GM23338 (cell line): ENCODE measurements at places on chromosomes 16 and 17.

DNA sequence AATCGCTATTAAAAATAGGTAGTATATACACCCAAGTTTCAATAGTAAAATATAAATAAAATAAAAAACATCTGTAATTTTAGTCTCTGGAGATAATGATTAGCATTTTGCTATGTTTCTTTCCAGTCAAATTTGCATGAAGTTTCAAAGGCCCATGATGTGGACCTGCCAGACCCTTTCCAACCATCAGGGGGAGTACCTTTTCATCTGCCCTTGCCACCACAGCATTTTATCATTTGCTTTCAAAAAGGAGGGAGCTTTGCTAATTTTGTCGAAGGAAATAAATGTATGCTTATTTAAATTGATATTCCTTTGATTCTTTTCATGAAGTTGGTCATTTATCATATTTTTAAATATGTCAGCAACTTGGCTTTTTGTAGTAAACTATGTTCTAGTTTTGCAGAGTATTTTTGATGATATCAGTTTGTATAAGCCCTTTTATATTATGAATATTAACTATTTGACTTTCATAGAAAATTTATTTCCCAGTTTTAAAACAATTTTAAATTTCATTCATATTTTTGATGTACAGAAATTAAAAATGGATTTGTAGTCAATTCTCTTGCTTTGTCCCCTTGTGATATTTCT, 115.2 kb upstream of the NETO2 start:
- no peak overlapping the region for H3K4me3 ChIP-seq
- H3K27ac ChIP-seq = no peak overlapping the region
- H3K36me3 ChIP-seq = no peaks in the 10 kb centered on the region
- DNase-seq = peak; percentile 71
- no peaks in the 10 kb centered on the region for H3K4me1 ChIP-seq

- peak; percentile 67 for DNase-seq
- peaks cover 20% of the 10 kb centered on the region for H3K4me1 ChIP-seq
- no peak overlapping the region for H3K27ac ChIP-seq
- no peak overlapping the region for H3K4me3 ChIP-seq
These were observed 1.4 kb upstream of the UNK start for GRCh38 chr17:75783069-75783783.

GRCh38 chr17:10843811-10844210, 5.9 kb upstream of the PIRT start:
- peak overlapping the region; percentile 89 for H3K4me3 ChIP-seq
- no peaks in the 10 kb centered on the region for H3K27me3 ChIP-seq
- no peaks in the 10 kb centered on the region for H3K36me3 ChIP-seq
- H3K4me1 ChIP-seq = peaks cover 26% of the 10 kb centered on the region
- no peak overlapping the region for H3K27ac ChIP-seq
- DNase-seq = peak; percentile 22

GRCh38 chr16:14434860-14435259, 195.2 kb downstream of the PARN start:
- H3K4me3 ChIP-seq = no peak overlapping the region
- peak; percentile 55 for DNase-seq
- no peaks in the 10 kb centered on the region for H3K4me1 ChIP-seq
- H3K36me3 ChIP-seq = no peaks in the 10 kb centered on the region
- H3K27me3 ChIP-seq = no peaks in the 10 kb centered on the region
- no peak overlapping the region for H3K27ac ChIP-seq

DNA sequence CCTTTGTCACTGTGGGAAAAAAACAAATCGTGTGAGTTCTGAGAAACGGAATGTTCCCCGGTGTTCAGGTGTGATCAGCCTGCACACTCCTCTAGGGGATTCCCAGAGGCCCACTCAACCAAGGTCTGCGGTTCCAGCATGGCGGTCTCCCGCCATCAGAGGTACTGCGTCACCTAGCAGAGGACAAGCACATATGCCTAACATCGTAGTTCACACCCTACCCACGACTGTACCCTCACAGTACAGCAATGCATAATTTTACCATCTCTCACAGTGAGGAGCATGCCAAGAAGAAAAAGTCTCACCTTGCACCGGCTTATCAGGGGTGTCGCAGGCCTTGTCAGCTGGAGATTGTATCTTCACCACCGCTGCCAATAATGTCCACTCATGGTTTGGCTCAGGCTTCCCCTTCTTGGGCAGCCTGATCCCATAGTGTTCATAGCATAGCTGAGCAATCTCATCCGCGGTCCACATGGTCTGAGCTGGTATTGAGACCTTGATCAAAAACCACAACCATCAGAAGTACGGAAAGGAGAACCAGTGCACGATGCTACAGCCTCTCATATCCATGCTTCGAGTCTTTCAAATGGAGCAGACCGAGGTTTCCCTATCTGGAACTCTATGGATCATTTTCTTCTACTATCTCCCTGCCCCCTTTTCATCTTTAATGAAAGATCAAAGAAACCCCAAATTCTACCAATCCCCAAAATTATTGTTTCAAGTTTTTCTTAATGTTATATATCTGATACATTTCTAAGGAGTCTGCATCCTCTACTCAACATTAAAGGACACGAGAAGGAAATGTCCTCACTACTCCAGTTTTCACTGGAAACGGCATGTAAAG, 2.5 kb downstream of the ADAT1 start:
- H3K27me3 ChIP-seq = no peaks in the 10 kb centered on the region
- no peak overlapping the region for H3K27ac ChIP-seq
- peaks cover 10% of the 10 kb centered on the region for H3K36me3 ChIP-seq
- no peak for DNase-seq
- H3K4me1 ChIP-seq = peaks cover 7% of the 10 kb centered on the region; the same call in 1 of the 2 replicates

GRCh38 chr17:81608082-81608481, 28.8 kb downstream of the NPLOC4 start:
- no peak for DNase-seq
- H3K4me1 ChIP-seq = no peaks in the 10 kb centered on the region
- no peak overlapping the region for H3K4me3 ChIP-seq
- H3K27ac ChIP-seq = no peak overlapping the region
- peaks cover 69% of the 10 kb centered on the region for H3K36me3 ChIP-seq
- no peaks in the 10 kb centered on the region for H3K27me3 ChIP-seq

DNA sequence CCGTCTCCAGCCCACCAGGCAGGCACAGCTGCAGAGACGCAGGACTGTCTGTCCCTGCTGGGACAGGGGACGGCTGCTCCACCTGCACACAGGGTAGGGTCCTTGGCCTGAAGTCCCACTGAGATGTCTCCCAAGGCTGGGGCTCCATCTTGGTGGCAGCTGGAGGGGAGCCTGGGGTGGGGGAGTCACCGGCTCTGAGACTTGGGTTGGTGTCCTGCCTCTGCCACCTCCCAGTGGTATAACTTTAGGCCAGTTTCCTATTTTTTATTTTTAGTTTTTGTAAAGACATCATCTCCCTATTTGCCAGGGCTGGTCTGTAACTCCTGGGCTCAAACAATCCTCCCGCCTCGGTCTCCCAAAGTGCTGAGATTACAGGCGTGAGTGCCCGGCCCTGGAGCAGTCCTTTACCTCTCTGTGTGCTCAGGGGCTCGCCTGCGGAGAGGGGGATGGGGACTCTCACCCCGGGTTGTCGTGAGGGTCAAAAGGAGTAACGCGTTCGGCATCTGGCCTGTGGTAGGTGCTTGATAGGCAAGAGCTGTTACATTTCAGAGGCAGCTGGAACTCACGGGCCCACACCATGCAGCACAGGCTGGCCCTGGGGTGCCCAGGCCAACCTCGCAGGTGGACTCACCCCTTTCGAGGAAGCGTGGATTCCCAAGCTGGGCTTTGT, 46.6 kb upstream of the DOC2B start:
- no peak overlapping the region for H3K4me3 ChIP-seq
- no peak overlapping the region for H3K27ac ChIP-seq
- H3K4me1 ChIP-seq = no peaks in the 10 kb centered on the region

DNA sequence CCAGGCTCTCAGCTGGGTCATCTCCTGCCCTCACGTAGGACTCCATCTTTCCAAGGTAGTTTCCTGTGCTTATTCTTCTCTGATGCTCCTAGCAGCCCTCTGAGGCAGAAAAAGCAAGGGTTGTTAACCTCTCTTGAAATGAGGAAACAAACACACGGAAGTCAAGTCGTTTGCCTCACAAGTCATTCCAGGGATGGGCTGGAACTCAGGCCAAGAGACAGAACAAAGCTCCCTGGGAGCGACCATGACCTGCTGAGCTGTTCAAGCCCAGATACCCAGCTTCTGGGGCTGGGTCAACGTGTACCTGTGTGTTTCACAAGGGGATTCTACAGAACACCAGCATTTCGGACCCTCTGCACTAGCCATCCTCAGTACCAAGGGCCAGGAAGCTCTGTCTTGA, 28.1 kb downstream of the SRL start:
- H3K4me1 ChIP-seq = peaks cover 10% of the 10 kb centered on the region
- H3K4me3 ChIP-seq = no peak overlapping the region
- H3K27me3 ChIP-seq = no peaks in the 10 kb centered on the region
- DNase-seq = no peak

DNA sequence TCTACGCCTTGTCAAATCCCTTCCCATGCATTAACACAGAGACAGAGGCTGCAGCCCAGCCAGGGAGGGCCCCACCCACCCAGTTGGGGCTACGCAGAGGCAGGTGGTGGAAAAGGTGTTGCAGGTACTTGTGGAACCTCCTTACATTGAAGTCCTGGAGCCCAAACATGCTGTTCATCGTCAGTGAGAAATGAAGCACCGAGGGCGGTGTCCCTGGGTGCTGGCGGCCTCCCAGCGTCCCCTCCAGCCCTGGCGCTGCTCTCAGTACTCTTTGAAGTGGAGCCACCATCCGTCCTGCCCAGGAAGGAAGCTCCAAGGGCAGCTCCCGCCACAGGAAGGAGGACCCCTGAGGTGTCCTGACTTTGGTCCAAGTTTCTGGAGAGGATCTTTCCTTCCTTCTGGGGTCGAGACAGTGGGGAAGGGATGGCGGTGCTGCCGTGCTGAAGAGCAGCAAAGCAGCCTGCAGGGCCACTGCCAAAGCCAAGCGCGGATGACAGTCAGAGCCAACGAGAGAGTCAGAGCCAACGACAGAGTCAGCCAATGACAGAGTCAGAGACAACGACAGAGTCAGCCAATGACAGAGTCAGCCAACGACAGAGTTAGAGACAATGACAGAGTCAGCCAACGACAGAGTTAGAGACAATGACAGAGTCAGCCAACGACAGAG, 23.4 kb downstream of the LMF1 start:
- no peaks in the 10 kb centered on the region for H3K27me3 ChIP-seq
- no peak for DNase-seq
- no peak overlapping the region for H3K4me3 ChIP-seq
- no peaks in the 10 kb centered on the region for H3K4me1 ChIP-seq
- no peak overlapping the region for H3K27ac ChIP-seq
- H3K36me3 ChIP-seq = no peaks in the 10 kb centered on the region

- H3K36me3 ChIP-seq = 0 out of 2 replicates have a peak, but pooled peaks cover 3% of the 10 kb centered on the region
- H3K4me3 ChIP-seq = no peak overlapping the region
- DNase-seq = no peak
- peaks cover 9% of the 10 kb centered on the region; the same call in 1 of the 2 replicates for H3K4me1 ChIP-seq
- H3K27ac ChIP-seq = peak overlapping the region; percentile 1; the same call in 1 of the 2 replicates
These were observed 47.8 kb upstream of the RASL10B start for GRCh38 chr17:35683591-35683990.

DNA sequence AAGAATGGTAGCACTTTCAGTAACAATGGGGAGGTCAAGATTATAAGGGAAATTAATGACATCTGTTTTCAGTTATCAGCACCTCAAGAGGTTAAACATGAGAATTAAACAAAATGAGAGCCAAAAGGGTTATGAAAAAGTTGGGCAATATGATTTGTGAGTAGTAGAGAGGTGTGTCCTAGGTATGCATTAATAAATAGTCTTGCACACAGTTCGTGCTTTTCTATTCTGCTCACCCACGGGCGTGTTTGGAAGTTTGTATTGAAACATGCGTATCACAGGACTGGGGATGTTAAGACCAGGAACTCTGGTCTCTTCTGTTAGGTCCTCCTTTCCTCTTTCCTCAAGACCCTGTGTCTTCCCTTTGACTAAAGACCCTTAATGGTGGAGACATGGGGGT, 6.0 kb downstream of the BPTF start:
- no peaks in the 10 kb centered on the region for H3K36me3 ChIP-seq
- H3K27ac ChIP-seq = peak overlapping the region; percentile 39; the same call in 1 of the 2 replicates
- H3K4me3 ChIP-seq = peak overlapping the region; percentile 95

DNA sequence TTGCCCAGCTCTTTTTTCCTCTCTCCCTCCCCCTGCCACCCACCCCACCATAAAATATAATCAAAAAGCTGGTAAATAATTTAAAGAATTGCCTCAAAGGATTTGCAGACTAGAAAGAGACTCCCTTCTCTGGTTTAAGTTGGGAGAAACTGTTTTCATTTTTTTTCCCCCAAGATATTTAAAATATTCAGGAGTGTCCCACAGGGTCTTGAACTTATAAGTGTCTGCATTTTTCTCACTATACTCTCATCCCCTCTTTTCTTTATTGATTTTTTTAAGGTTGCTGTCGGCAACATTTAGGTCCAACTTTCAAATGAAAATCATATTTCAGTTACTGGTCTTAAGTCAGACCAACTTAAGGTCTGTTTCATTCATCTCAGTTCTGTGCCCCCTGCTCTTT, 210.2 kb downstream of the MSI2 start:
- peak overlapping the region; percentile 42; the same call in 1 of the 2 replicates for H3K4me3 ChIP-seq
- H3K4me1 ChIP-seq = peaks cover 35% of the 10 kb centered on the region
- H3K27me3 ChIP-seq = no peaks in the 10 kb centered on the region
- H3K27ac ChIP-seq = no peak overlapping the region
- no peaks in the 10 kb centered on the region for H3K36me3 ChIP-seq

GRCh38 chr16:3022208-3022683, 1.5 kb downstream of the HCFC1R1 start:
- H3K27me3 ChIP-seq = no peaks in the 10 kb centered on the region; the same call in 1 of the 2 replicates
- peak; percentile 91 for DNase-seq
- peak overlapping the region; percentile 99 for H3K27ac ChIP-seq
- no peaks in the 10 kb centered on the region for H3K36me3 ChIP-seq

DNA sequence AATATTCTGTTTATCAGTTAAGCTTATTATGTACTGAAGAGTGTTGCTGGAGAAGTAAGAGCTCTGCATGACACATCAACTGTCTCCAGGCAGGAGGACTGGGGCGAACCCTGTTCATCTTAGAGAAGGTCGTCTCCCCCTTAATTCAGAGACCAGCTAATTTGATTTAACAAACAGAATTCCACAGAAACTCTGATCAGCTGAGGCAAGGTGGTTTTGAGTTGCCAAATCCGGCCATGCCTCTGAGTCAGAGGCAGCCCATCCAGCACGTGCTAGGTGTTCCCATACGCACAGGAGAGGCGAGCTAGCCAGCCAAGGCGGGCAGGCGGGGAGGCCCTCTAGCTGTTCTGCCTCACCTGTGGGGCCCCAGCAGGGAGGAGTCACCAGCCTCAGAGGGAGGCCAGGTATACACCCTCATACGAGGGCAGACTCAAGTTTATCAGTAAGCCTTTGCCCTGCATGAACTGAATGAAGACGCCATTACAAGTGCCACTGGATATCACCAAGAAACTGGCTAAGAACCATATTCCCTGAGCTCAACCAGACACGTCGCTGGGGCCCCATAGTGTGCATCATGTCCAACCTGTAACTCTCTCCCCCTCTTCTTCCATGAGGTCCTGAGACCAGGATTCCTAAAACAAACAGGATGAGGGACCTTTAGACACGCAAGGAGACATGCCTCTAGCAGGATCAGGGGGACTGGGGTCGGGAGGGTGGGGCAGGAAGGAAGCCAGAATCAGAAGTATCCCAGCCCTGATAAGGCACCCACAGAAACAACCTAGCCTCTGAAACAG, 25.7 kb downstream of the STAT5A start:
- peaks cover 23% of the 10 kb centered on the region for H3K4me1 ChIP-seq
- no peak overlapping the region for H3K4me3 ChIP-seq
- peaks cover 17% of the 10 kb centered on the region for H3K36me3 ChIP-seq
- no peaks in the 10 kb centered on the region for H3K27me3 ChIP-seq
- DNase-seq = no peak
- H3K27ac ChIP-seq = peak overlapping the region; percentile 74
